SW480 (cell line): ENCODE measurements at places on chromosomes 7 and 10.

GRCh38 chr7:2872296-2872874 lies 28.3 kb upstream of the GNA12 start:
- DNase-seq: no peak

DNA sequence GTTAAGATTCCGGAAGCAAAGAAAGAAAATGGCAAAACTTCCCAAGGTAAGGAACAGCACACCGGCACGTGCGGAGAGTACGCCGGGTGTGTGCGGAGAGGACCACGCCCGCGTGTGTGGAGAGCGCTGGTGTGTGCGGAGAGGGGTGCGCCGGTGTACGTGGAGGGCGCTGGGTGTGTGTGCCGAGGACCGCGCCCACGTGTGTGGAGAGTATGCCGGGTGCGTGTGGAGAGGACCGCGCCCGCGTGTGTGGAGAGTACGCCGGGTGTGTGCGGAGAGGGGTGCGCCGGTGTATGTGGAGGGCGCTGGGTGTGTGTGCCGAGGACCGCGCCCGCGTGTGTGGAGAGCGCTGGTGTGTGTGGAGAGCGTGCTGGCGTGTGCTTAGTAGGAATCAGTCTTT lies 48.6 kb upstream of the DPYSL4 start:
- DNase-seq: no peak

- peak; percentile 32 for DNase-seq
Measured at GRCh38 chr7:26508917-26509316, 217.3 kb downstream of the SNX10 start.

GRCh38 chr10:75019370-75019769 lies 92.1 kb upstream of the SAMD8 start:
- DNase-seq: peak; percentile 11

DNA sequence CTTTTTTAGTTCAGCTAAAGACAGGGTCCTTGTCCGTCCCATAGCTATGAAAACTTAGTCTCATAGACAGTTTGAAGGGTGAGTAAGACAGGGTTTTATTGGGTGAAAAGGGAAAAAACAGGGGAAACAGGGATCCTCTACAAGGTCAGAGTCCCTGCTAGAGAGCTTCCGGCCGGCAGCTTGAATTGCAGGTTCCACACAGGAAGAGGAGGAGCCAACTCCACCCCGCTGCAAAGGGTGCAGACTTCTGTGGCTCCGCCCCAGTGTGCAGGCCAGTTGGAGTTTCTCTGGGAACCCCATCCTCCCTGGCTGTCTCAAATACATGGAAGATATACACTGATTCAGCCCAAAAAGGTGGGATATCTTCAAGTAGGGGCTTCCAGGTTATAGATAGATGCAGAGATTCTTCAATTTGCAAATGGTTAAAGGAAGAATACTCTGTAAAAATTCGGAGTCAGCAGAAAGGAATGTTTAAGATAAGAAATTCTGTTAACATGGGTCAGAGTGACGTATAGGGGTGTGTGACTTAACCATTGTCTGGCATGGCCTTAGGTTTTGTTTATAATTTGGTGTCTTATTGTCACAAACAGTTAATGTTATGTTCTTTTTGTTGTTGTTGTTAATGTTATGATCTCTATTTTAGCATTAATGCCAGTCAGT lies 34.6 kb upstream of the HECW1 start:
- DNase-seq: peak; percentile 9

- DNase-seq: no peak
Measured at GRCh38 chr7:96224073-96224472, 97.8 kb downstream of the SLC25A13 start.

DNA sequence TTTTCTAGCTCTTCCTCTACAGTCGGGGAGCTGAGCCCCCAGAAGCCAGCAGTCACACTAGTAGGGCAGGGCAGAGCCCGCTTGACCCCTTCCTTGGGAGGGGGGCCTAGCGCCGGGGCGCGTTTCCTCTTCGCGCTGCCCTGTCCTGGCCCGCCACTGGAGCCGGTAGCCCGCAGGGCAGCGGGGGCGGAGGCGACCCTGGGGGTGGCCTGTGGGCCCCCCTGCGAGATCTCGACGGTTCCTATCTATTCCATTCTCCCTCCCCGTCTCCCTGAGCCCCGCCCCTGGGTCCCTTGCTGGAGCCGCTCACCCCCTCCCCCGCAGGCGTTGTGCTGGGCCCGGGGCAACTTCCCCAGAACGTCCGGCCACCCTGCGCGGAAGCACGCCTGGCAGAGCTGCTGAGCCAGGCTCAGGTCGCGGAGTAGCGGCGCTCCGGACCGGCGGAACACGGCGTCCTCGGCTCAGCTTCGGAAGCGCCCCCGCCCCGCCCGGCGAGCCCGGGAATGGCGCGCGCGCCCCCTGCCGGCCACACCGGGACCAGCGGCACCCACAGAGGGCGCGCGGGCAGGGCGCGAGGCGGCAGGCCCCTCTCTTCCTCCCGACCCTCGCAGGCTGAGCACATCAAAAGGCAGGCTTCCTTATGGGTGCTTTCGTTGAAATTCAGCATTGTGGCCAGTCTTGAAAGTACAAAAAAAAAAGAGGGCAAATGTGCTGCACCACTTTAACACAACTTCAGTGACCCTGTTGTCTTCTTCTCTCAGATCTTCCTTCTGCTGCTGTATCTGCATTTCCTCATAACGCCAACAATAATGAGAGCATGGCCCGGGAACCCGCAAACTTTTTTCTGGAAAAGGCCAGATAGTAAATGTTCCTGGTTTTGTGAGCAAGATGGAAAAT lies 327.6 kb downstream of the TNS3 start:
- DNase-seq: peak; percentile 66

DNA sequence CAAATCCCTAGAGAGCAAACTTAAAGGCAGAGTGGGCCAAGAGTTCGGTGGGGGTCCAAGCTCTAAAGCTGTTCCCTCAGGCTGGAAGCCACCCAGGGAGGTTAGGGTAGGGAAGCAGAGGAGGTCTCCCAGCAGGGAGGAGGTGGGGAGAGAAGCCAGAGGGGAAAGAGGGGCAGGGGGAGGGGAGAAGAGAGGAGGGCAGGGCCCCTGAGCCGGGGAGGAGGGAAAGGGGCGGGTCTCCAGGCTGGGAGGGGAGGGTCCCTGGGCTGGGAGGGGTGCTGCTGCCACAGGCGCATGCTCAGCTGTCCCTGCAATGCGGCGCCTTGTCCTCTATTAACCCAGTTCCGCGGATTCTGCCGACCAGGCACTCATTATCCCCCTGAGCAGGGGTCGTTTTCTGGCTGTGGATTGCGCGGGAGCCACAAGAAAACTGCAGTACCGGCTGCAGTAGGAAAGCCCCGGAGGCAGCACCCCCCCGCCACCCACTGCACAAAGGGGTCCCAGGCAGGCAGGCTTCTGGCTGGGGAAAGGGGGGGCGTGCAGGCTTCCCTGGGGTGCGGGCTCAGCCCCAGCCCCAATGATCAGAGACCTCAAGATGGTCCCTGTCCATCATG lies 49.3 kb downstream of the CAMK2B start:
- no peak for DNase-seq

GRCh38 chr7:39186131-39186530 lies 208.4 kb downstream of the POU6F2 start:
- no peak for DNase-seq

GRCh38 chr7:95927756-95928155 lies 155.4 kb downstream of the DYNC1I1 start:
- DNase-seq: no peak

DNA sequence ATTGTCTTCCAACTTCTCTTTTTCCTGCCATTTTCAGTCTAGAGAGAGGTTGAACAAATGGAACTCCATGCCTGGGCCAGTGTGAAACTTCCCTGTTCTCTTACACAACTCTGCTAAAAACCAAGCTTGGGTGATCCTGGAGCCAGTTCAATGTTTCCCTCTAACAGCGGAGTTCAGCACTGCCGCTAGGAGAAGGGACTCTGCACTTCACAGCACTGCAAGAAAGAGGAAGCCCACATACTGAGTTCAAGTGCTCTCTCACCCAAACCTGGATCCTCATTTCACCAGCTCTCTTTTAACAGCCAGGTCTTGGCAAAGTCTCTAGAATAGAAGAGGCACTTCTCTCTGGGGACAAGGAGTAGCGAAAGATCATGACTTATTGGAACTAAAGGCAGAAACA lies 18.8 kb downstream of the FOXI2 start:
- no peak for DNase-seq

GRCh38 chr7:20449176-20449575 lies 118.5 kb downstream of the ITGB8 start:
- no peak for DNase-seq

GRCh38 chr10:88901206-88901983 lies 21.4 kb downstream of the STAMBPL1 start:
- DNase-seq: no peak

DNA sequence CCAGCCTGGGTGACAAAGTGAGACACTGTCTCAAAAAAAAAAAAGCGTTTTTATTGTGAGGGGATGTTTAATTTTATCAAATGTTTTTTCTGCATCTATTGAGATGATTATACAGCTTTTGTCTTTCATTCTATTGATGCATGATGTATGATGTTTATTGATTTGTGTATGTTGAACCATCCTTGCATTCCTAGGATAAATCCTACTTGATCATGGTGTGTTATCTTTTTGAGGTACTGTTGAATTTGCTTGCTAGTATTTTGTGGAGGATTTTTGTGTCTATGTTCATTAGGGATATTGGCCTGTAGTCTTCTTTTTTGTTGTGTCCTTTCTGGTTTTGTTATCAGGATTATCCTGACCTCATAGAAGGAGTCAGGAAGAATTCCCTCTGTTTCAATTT lies 22.3 kb upstream of the PLA2G12B start:
- DNase-seq: no peak

DNA sequence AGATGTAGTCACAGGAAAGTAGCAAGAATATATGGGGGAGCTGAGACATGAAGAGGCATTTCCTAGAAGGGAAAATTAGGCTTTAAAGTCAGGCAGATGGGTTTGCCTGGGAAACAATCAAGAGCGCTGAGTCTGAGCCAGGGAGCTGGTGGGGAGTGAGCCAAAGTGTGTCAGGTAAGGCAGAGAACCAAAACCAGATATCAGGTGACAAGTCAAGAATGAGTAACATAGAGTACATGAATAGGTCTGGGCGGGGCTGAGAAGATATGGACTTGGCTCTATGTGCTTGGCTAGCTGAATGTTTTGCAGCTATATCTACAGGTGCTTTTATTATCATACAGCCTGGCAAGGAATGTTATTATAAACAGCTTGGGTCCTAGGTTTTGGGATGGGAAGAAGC lies 49.3 kb downstream of the GPR141 start:
- DNase-seq: peak; percentile 15

GRCh38 chr10:86941991-86942421 lies 15.4 kb downstream of the MMRN2 start:
- no peak for DNase-seq

GRCh38 chr7:3266240-3266639 lies 34.8 kb upstream of the SDK1 start:
- DNase-seq: no peak

DNA sequence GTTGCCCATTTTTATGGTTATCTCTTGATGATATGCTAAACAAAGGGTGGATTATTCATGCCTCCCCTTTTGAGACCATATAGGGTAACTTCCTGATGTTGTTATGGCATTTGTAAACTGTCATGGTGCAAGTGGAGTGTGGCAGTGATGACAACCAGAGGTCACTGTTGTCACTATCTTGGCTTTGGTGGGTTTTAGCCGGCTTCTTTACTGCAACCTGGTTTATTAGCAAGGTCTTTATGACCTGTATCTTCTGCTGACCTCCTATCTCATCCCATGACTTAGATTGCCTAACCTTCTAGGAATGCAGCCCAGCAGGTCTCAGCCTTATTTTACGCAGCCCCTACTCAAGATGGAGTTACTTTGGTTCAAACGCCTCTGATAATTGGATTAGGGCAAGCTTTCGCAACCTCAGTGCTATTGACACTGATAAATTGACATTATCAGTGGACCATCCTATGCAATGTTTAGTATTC lies 36.9 kb downstream of the BAG3 start:
- DNase-seq: peak; percentile 30

DNA sequence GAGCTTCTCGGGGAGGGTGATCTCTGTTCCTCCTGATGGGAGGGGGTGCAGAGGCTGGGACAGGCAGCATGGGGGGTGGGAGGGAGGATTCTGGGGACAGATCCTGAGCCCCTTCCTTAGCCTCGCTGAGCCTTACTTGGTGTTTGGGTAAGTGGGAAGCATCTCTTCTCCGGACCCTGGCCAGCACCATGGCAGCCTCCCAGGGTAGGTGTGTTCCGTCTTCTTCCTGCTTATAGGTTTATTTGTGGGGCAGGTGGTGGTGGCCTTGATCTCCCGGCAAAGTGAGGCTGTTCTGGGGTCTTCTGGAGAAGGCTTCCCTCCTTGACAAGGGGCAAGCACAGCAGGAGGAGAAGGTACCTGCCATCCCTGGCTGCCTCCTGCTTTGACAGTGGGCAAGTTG lies 226.9 kb downstream of the GLRX3 start:
- DNase-seq: no peak

- DNase-seq: no peak
Measured at GRCh38 chr10:70921285-70921684, 32.9 kb upstream of the PCBD1 start.

DNA sequence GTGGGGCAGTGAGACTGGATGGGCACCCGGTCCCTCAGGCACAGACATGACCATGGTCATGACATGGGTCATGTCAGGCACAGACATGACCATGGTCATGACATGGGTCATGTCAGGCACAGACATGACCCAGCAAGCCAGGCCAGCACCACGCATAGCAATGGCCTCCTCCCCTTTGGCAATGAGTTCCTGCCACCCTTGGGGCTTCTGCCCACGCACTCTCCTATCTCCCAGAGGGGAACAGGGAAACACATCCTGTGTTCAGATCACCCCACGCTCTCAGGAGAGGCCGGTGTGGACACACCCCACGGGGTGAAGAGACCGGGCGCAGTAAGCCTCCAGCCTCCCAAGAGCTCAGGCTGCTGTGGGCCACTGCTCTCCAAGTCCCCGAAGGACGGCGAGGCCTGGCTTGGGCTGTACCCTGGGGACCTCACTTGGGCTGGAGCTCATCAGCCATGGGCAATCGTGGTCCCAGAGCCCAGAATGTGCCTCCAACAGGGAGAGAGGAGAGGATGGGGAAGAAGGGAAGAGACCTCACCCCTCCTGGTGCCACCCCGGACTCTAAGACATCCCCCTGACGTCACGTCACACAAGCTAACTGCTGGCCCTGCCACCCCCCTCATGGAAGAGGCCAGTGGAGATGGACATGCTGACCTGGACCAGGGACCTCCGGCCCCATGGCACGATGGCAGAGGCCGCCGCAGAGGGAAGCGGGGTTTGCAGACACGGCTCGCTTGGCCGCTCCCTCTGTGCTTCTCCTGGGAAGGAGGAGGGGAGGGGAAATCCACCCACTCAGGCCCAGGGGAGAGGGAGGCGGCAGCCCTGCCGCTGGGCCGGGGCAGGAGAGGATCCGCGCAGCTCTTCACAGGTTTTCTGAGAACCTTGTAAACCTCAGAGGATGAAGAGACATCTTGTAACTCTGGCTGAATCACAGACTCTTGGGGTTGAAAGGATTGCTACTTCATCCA lies 269.6 kb downstream of the ELFN1 start:
- peak; percentile 29 for DNase-seq
